Activated CD4-positive, CD25-positive, alpha-beta regulatory T cell (primary cell): ENCODE measurements at places on chromosomes 2 and 18.
A peak's percentile ranks its signal among the peaks of the same experiment; 100 is the strongest.

GRCh38 chr2:120430957-120431356 is 85.0 kb downstream of the INHBB start:
- DNase-seq, result no peak

- DNase-seq, result no peak
These were observed 82.2 kb upstream of the TNP1 start for GRCh38 chr2:216942016-216942415.

DNA sequence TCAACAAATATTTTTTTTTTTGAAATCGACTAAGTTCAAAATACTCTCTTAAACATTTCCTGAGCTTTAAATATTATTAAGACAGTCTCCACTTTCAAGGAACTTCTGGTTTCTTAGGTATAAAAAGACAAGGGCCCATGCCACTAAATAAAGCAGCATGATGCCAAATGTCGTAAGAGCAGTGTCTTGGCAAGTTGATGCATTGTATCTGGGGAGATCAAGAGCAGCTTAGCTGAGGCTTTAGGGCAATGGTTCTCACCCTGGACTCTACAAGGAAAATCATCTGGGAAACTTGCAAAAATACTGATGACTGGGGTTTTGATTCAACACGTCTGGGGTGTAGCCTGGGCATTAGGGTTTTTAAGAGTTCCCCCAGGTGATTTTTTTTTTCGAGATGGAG is 41.3 kb downstream of the COL4A3 start:
- DNase-seq, result no peak

GRCh38 chr2:217756375-217757107 is 246.3 kb downstream of the TNS1 start:
- DNase-seq, result peak; percentile 50

GRCh38 chr18:31042406-31043181 is at the start of gene DSC3:
Gene DSC3, minus strand, starts transcription at chr18:31042742. Its CDS starts 82 bp downstream, at chr18:31042660.
- no peak for DNase-seq

DNA sequence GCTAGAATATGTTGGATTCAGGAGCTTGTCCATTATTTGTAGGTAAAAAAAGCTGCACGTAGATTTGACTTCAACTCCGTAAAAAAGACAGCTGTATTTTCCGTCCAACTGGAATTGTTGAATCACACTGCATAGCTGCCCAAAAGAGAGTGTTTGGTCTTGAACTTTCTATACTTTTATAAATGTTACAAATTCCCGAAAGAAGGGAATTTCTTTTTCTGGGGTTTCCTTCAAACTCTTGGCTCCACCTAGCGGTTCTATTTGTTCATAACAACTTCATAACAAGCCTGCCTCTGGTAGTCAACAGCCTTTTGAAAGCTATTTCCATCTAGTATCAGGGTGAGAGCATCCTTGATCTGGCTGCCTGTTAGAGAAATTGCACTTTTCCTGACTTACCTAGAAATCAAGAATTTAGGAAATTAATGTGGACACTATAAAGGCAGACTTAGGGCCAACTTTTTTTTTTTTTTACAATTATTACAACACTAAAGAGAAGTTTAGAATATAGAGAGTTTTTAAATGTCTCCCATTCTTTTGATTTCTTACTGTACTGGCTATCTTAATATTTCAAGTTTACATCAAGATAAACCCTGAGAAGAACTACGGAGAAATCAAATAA is 48.1 kb downstream of the TMEM185B start:
- DNase-seq, result no peak

DNA sequence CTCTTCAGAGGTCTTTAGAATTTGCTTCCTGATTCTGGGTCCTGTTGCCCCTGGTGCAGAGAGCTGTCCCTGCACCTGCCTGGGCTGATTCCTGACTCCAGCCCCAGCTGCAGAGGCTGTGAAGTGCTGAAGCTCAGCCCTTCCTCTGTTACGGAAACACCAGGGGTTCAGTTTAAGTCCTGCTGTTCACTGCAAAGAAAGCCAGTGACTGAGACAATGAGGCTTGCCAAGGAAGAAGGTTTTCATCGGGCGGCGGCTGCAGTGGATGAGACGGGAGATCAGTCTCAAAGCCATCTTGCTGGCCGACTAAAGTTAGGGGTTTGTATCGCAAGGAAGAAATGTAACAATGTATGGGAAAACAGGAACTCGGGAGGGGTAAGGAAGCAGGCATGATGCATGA is 142.4 kb upstream of the ZNF236 start:
- no peak for DNase-seq

- DNase-seq, result no peak
These were observed 740.7 kb downstream of the DPP10 start for GRCh38 chr2:115183144-115183543.

DNA sequence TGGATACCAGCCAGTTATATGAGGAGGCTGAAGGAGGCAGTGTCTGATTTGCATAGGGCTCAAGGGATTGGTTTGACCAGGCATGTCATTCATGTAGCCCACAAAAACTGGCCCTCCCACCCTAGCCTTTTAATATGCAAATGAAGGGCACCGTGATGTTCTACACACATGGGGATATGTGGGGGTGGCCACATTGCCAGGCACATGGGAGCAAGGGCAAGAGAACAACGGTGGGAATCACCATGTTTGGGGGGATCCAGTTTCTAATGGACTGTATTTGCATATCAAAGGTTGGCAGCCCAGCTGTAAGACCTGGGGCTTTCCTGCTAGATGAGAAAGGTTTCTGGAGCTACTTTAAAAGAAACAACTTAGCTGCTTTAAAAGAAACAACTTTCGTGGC is 65.1 kb upstream of the SLC25A52 start:
- DNase-seq, result no peak

GRCh38 chr2:236662231-236663185 is 92.9 kb downstream of the ACKR3 start:
- DNase-seq, result no peak

DNA sequence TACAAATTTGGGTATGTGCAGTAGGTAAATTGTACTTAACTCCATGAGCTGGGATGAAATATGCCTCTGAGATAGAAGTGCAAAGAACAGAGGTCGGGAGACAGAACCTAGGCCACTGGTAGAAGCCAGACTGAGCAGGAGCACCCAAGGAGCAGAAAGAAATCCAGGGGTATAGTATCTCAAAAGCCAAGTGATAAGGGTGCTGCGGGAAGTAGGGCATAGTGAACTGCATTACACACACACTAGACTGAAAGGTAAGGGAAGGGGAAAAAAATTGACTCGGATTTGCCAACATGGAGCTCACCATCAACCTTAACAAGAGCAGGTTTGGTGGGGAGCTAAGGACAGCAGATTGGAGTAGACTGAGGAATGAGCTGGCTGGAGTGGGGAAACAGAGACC is 89.3 kb upstream of the TMEM247 start:
- no peak for DNase-seq

- DNase-seq, result no peak
These were observed 107.5 kb downstream of the SS18 start for GRCh38 chr18:25982961-25983360.

DNA sequence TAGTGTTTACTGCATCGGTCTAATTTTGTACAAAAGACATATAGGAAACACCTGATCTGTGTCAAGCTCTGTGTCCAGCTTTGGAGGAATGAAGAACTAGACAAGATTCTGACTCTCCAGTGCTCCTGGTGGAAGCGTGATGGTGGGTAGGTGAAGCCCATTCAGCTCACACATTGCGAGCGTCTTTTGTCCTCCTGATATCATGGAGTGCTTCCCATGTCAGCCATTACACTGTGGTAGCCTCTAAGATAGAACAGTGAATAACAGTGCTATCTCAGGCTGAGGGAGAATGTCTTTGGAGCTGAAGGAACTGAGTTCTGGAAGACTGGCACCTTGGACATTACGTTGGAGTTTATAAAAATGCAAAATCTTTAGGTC is 350.2 kb downstream of the CYRIA start:
- no peak for DNase-seq

- DNase-seq, result no peak
These were observed 40.8 kb upstream of the MYO1B start for GRCh38 chr2:191204433-191204832.

DNA sequence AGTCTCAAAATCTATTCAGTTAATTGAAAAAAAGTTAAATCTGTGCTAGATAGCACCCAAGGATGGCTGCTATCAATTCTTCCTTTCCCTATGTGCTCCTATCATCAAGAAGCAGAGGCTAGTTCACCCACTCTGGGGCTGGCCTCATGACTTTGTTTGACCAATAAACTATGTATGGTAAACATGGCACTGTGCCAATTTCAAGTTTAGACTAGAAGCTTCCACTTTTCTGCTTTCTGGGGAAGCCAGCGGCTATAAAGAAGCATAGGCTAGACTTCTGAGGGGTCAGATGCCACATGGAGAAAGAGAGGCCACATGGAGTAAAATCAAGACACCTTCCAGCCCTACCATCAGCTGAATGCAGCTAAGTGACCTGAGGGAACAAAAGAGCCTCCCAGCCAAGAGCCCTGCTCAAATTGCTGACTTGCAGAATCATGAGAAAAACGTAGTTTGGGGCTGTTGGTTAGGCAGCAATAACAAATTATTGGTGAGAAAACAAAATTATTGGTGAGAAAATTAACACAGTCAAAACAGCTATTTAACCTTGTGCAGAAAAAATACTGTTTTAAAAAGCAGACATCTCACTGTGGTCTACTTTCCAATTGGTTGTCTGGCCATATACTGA is 86.5 kb upstream of the SLC14A2 start:
- DNase-seq, result no peak

GRCh38 chr2:219298759-219299371 is 10.3 kb downstream of the PTPRN start:
- DNase-seq, result peak; percentile 73

DNA sequence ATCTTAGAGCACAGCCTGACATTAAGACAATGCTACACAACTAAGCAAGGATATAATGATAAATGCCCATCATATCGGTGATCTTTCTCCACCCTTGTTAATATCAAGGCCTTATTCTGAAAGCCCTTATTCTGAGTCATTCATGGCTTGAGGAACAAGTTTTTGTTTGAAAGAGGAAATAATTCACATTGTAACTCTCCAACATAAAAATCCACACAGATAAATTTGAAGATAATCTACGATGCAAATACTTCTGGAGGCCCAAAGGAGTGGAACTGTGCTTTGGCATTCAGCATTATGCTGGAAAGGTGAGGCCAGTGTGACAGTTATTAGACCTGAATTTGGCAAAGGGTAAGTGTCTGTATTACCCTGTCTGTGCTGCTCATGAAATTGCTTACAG is 227.4 kb downstream of the MYO3B start:
- no peak for DNase-seq

GRCh38 chr2:122236152-122236874 is 480.9 kb downstream of the TSN start:
- no peak for DNase-seq

DNA sequence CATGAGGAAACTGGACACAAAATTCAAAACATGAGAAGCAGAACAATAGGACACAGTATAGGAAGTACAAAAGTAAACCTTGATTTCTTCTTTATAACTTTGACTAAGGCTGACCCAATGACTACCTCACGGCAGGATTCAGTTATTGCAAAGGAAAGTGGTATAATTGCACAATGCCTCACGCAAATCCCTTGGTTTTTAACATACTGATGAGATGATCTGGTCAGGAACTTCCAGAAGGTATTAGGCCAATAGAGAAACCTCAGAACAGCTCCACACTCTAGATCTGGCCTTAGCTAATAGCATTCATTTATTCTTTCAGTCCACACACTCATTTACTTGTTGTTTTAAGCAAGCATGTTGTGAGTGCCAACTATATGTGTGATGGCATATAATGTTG is 1526.9 kb upstream of the ACVR2A start:
- no peak for DNase-seq

DNA sequence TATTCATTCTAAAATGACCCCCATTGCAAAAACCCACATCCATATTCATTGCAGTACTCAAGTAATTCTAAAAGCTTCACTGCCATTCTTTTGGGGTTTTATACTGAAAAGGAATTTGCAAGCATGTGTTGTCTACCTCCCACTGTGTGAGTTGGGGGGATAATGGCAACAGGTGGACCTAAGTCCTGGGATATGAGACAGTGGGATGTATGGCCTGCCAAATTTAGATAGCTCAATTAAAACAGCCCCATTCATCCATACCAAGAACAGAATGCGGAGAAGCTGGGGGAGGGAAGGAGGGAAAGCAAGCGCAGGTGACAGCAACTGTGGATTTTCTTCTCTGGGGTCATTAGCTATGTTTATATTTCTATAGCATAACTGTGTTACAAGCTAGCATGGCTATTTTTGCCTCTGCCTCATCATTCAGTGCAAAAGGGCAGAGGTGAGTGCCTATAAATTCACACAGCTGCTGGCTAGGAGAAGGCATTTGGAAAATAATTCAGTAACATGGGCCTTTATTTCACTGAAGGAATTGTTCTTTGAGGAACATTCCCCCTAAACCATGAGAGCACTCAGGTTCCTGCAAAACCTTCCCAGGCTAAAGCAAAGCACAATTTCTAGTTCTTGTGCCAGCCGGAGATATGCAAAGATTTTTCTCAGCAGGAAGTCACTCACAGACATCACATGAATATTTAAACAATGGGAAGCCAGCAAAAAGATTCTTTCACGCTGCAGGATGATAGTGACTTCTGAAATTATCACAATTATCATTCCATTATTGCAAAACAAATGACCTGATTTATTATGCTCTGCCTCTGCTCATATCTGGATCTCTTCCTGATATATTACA is 393.9 kb upstream of the ACVR2A start:
- DNase-seq, result no peak

- DNase-seq, result no peak
These were observed 50.2 kb downstream of the ODC1 start for GRCh38 chr2:10397878-10398277.

GRCh38 chr2:24870891-24871705 is 48.9 kb downstream of the ADCY3 start:
- DNase-seq, result no peak

DNA sequence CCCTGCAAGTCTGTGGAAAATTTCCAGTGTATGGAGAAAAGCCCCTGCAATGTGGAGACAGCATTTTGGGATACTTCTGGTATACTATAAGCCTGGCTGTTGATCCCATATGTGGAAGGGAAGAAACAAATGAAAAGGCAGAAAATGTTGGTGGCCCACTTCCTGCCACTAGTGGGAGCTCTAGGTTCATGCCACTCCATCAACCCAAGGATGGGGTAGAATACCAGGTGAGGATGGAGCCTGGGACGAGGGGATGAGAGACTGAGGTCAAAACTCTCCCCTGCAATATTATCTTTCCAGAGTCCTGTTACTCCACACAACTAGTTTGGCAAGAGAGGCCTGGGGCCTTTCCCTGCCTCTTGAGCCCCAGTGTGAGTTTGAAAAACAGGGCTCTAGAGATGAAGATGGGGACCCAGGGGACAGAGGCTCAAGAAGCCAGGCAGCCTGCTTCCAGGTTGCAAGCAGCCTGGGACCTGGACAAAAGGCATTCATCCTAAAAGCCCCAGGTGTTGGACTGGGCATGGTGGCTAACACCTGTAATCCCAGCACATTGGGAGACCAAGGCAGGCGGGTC is 31.9 kb downstream of the BMP10 start:
- no peak for DNase-seq

DNA sequence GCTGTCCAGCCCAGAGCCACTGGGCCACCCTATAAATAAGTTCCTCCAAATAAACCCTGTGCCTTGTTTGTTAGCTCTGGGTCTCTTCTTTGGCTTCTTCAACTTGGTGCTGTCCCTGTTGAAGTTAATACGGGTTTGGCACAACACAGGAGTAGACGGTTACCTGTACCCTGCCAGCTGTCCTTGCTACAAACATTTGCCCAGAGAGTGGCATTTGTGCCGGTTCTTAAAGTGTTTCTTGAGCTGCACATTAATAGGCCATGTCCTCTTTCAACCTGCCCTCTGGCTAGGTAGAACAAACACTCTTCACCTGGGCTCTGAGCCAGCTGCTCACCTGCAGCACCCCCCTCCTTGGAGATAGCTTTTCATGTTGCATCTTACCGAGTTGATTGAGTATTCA is 139.2 kb downstream of the NEDD4L start:
- no peak for DNase-seq
